ENCODE measurements at places on chromosomes 6 and 20.

DNA sequence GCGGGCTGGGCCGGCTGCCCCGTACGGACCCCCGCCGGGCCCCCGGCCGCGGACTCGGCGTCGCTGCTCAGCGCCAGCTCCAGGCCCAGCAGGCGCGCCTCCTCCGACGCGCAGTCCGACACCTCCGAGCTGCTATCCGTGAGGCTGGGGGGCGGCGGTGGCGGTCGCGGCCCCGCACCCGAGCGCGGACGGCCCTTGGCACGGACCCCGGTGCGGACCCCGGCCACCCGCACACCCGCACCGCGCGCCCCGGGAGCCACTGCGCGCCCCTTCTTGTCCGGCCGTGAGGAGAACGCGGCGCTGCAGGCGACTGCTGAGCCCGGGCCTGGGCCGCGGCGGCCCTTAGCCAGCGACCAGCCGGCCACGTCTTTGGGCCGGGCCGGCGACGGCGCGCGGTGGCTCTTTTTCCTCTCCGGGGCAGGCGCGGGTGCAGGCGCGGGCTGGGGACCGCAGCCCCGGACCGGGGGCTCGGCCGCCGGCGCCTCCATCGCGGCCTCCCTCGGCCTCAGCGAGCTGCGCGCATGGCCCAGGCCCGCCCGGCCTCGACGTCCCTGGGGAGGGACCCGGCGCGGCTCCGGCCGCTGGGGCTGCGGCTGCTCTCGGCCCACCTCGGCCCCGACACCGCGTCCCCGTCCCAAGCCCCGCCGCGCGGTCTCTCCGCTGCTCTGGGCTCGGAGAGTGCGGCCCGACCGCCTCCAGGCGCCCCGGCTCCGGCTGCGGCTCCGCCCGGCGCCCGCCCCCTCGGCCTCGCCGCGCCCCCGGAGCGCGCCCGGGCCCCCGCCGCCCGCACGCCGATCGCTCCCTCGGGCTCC is 12.9 kb upstream of the TLDC2 start:
- no peak for DNase-seq

- no peak for DNase-seq
Measured at GRCh38 chr6:28742668-28743270, 181.0 kb downstream of the TRIM27 start.

GRCh38 chr20:9078826-9079731 is 10.2 kb downstream of the PLCB4 start:
- DNase-seq, result no peak

DNA sequence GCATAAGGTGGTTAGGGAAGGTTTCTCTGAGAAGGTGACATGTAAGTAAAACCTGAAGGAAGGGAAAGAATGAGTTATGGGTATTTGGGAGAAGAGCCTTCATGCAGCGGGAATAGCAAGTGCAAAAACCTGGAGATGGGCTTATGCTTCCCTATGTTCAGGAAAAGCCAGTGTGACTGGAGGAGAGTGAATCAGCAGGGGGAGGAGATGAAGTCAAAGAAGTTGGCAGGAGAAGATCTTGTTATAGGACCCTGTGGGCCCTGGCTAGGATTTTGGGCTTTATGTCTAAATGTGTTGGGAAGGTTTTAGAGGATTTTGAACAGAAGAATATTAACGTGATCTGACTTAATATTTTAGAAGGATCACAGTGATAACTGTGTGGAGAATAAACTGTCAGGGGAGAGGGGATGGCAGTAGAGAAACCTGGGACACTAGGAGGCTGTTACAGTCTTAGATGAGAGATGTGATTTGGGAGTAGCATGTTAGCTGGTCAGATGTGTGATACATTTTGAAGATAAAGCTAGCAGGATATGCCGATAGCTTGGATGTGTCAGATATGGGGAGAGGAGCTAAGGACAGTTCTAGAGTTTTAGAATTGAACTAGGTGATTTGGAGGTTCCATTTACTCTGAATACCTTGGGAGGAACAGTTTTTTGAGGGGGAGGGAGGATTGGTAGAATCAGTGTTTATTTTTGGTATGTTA is 41.0 kb downstream of the PHF3 start:
- DNase-seq, result no peak

DNA sequence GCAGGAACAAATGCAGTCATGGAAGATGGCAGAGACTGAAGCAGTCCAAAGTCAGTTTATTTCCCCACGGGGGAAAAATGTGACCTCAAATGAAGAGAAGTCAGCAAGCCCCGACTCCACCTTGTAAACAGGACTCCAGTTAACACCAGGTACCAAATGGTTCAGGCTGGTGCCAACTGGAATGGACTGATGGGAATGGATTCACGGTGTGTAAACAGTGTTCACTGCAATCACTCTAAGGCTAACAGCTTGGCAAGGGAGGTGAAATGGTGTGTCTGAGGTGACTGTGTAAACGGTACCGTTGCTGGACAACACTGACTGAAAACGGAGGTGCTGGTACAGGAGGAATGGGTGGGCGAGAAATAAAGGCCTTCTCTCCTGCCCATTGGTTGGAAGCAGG is 12.0 kb downstream of the PLAGL2 start:
- no peak for DNase-seq

GRCh38 chr6:127446356-127446755 is 12.8 kb downstream of the KIAA0408 start:
- DNase-seq, result no peak

- DNase-seq, result no peak
Measured at GRCh38 chr6:14758421-14759081, 487.3 kb upstream of the JARID2 start.

GRCh38 chr6:133730881-133731280 is 158.0 kb upstream of the TCF21 start:
- no peak for DNase-seq

- no peak for DNase-seq
Measured at GRCh38 chr6:14927398-14927797, 318.5 kb upstream of the JARID2 start.

DNA sequence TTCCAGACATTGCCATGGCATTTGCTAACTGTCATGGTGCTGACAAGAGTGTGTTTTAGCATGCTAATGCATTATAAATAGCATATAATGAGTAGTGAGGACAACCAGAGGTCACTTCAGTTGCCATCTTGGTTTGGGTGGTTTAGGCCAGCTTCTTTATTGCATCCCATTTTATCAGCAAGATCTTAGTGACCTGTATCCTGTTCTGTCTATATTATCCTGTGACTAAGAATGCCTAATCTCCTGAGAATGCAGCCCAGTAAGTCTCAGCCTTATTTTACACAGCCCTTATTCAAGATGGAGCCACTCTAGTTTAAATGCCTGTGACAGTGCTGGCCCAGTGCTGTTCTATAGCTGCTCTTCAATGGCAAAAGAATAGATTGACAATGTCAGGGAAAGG is 781.0 kb upstream of the ADGRB3 start:
- DNase-seq, result no peak

- DNase-seq, result no peak
Measured at GRCh38 chr6:16774437-16774836, 13.2 kb upstream of the ATXN1 start.

GRCh38 chr6:167710363-167710920 is 116.3 kb upstream of the AFDN start:
- DNase-seq, result no peak

GRCh38 chr20:31606804-31607639 is 1.9 kb downstream of the ID1 start:
- DNase-seq, result no peak

DNA sequence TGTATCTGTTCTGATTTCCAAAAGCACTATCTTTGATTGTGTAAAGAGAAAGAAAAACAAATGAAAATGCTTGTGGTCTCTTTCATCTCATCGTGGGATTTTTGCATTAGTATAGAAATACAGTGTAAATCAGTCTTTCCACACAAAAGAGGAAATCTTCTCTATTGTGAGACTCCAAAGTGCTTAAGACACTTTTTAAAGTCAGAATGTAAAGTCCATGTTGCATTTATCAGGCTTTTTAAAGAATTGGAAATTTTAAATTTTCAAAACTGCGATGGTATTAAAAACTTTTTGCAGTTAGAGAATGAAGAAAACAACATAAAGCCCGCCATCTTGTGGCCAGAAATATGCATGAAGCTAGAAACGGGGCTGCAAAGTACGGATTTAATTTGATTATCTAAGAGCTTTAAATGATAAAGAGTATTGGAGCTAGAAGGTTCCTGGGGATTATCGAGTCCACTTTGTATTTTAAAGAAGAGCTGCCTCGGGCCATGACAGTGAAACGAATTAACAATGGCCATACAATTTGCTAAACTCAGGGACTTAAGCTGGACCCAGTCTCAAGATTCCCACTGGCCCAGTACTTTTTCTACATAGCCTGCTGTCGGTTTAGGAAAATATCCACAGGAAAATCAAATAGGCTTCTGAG is 339.6 kb downstream of the ARHGAP18 start:
- no peak for DNase-seq

DNA sequence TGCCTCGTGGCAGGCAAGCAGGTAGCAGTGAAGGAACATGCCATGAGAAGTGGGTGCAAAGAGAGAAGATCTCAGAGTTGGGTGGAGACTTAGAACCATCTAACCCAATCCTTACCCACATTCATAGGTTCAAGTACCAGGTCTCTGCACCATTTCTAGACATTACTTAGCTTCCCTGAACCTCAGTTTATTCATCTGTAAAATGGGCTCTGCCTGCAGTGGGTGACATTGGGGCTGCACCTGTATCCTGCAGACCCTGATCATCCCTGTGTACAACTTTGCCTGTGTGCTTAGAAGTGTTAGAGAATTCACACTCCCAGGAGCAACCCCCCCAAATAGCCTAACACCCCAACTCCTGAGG is 42.7 kb downstream of the SNX5 start:
- no peak for DNase-seq

- no peak for DNase-seq
Measured at GRCh38 chr20:39909447-39909846, 779.6 kb downstream of the MAFB start.

DNA sequence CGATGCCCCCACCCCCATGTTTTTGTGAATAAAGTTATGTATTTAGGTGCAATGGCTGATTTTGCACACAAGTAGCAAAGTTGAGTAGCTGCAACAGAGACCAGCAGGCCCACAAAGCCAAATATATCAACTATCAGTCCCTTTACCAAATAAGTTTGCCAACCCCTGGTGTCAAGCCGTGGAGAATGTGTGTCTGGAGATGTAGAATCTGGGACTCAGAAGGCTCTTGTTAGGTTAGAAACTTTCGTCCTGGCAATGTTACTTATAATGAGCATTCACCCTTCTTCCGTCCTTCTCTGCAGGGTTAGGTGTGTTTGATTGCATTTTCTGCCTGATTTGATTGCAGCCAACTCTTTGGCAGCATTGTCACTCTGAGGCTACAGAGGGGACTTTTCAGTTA is 57.8 kb downstream of the ZNF217 start:
- DNase-seq, result no peak

- no peak for DNase-seq
Measured at GRCh38 chr6:32622545-32623401, 14.4 kb upstream of the HLA-DQA1 start.

- no peak for DNase-seq
Measured at GRCh38 chr20:43420192-43420591, 37.5 kb upstream of the SRSF6 start.

DNA sequence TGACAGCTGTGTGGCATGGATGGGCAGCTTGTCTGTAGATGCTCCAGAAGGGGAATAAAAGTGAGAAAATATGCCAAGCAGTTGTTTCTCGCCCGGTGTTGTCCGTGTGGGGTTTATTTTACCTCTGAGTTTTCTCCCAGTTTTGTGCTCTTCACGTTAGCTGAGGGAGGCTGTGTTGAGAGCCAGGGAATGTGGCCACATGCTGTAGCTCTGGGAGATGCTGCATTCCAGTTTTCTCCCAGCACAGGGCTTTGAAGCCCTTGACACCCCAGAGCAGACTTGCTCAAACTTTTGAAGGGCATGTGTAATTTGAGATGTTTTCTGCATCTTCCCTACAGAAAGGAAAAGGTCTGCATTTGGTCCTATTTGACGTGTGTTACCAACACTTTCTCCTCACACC is 67.7 kb downstream of the RREB1 start:
- no peak for DNase-seq

GRCh38 chr6:113052506-113052905 is 705.4 kb downstream of the RFPL4B start:
- no peak for DNase-seq

GRCh38 chr20:38644588-38645260 is 43.1 kb downstream of the ARHGAP40 start:
- DNase-seq, result no peak

DNA sequence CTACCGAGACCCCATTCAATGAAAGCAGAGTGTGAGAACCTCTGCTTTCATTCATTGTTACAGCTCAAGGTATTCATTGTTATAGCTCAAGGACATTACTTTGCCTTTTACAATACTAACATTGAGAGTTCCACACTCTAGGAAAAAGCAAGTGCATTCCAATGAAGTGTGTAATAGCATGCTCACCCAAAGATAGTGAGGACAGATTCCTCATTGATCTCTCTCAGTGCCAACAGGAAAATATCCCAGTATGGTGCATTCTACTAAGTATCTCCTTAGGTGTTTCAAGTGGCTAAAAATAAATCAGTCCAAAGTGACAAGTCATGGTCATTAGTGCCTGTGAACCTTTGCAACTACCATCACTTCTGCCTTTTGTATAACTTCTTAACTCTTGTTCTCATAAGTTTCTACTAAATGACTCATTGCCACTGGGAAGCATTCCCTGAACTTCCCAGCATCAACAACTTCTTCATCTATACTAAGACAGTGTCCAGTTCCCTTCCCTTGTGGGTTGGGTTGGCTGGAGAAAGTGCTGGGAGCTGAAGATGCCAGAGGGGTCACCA is 140.7 kb upstream of the STXBP5 start:
- DNase-seq, result no peak

- DNase-seq, result no peak
Measured at GRCh38 chr6:10146715-10147451, 268.0 kb downstream of the TFAP2A start.

DNA sequence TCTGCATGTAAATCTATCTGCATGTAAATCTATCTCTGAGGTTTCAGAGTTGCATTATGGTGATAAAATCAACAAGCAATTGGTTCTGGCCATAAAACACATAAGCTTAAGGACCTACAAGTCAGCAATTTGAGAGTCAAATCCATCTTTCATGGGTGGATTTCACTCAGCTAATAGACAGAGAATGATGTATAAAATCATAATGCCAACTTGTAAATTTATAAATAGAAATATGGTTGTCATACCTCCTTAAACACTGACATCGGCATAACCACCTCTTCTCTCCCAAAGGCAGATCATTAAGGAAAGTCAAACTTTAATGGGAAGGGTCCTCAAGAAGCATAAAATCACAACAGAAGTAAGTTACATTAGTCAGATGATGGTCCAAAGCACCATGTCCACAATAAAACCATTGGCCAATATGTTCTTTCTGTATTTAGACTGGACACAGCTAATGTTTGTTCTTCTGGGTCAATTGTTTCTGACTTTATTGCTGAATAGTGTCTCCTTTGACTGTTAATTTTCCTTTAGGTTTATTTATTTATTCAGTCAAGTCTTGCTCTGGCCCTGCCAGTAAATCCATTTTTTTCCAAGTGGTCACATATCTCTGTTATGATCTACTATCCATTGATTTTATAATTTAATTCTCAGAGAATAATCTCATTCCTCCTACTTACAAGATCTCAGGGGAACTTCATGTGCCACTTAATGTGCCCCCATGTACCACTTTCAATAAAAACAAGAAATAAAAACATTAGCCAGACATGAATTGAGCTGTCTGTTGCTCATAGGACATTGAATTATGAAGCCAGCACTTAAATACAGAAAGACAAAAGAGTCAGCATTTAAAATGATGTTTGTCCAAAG is 382.9 kb upstream of the IRAK1BP1 start:
- no peak for DNase-seq

Data from cortex of kidney (tissue), 1 donor.